Heart right ventricle (tissue), 16 donors: ENCODE measurements at places on chromosomes 11 and 22. TPM values are rescaled to one million over a fixed set of nuclear protein-coding genes. Genes with fewer than 3 reads are reported as not detected.
A peak's percentile ranks its signal among the peaks of the same experiment; 100 is the strongest.

The OR8D1 gene
- total RNA-seq = not detected

DNA sequence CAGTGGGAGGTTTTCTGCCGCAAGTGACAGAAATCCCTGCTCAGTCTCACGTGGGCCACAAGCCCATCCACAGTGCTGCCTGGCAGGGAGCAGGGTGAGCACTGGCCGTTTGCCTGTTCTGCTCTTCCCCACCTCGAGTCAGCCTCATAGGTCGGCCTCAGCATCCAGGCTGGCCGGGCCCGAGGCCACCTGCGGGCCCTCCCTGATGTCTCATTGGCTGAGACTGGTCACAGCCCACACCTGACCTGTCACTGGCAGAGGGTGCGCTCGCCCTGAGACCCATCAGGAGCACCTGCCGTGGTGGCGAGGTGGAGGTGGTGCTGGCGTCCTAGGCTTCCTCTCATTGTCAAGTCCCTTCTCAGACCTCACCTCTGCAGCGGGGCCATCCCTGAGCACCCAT, 72.1 kb downstream of the ELFN2 start:
- H3K27ac ChIP-seq = no peak overlapping the region
- H3K27me3 ChIP-seq = peaks cover 55% of the 10 kb centered on the region
- DNase-seq = no peak
- H3K36me3 ChIP-seq = no peaks in the 10 kb centered on the region
- no peaks in the 10 kb centered on the region for H3K4me1 ChIP-seq
- H3K4me3 ChIP-seq = no peak overlapping the region

GRCh38 chr11:67278135-67278938, 10.8 kb upstream of the ANKRD13D start:
- peaks cover 30% of the 10 kb centered on the region for H3K36me3 ChIP-seq
- H3K27me3 ChIP-seq = no peaks in the 10 kb centered on the region
- H3K4me1 ChIP-seq = peaks cover 55% of the 10 kb centered on the region
- H3K27ac ChIP-seq = peak overlapping the region; percentile 87
- DNase-seq = no peak
- H3K4me3 ChIP-seq = no peak overlapping the region

The OR52E8 gene
- total RNA-seq = not detected

DNA sequence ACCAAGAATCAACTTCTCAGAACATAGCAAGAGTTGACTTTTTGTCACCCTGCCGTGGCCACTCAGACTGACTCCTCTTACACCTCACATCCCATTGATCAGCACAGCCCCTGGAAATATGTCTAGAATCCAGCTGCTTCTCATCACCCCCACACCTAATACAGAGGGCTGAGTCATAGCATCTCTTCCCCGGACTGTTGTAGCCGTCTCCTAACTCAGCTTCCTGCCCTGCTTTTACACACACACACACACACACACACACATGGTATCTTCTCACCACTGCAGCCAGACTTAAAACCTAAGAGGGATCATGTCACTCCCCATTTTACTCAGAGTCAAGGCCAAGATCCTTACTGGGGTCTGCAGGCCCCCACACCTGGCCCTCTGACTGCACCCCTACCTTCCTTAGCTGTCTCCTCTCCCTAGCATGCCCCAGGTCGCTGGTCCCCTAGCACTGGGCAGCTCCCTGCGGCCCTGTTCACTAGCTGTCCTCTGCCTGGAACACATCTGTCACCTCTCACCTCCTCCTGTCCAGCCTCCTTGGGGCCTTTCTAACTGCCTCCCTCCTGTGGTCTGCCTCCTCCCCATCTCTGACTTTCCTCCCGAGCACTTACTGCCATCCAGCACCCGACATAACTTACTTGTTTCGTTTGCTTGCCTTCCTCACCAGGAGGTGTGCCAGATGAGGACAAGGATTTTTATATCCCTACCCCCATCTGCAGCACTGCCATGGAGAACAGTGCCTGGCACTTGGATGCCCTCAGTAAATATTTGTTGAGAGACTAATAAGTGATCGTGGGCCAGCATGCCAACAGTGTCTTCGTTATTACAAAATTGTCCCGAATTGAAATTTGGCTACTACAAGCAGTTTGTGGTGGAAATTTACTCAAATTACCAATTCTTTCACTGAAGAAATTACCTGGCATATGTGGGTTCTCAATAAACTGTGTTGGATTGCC, 61.9 kb downstream of the BMAL1 start:
- H3K27ac ChIP-seq = no peak overlapping the region
- DNase-seq = no peak

GRCh38 chr11:61927501-61927900, 10.1 kb upstream of the RAB3IL1 start:
- no peak for DNase-seq
- no peaks in the 10 kb centered on the region for H3K27me3 ChIP-seq
- H3K27ac ChIP-seq = no peak overlapping the region
- H3K4me3 ChIP-seq = no peak overlapping the region
- no peaks in the 10 kb centered on the region for H3K36me3 ChIP-seq
- peaks cover 20% of the 10 kb centered on the region for H3K4me1 ChIP-seq

- DNase-seq = no peak
- no peak overlapping the region for H3K27ac ChIP-seq
- no peak overlapping the region for H3K4me3 ChIP-seq
- no peaks in the 10 kb centered on the region for H3K27me3 ChIP-seq
- no peaks in the 10 kb centered on the region for H3K4me1 ChIP-seq
- H3K36me3 ChIP-seq = no peaks in the 10 kb centered on the region
Observed at GRCh38 chr22:27930331-27931060, 11.4 kb upstream of the PITPNB start.

GRCh38 chr22:38949889-38950405, 7.5 kb upstream of the APOBEC3A start:
- H3K27me3 ChIP-seq = no peaks in the 10 kb centered on the region
- no peaks in the 10 kb centered on the region for H3K36me3 ChIP-seq
- no peak overlapping the region for H3K4me3 ChIP-seq
- no peaks in the 10 kb centered on the region for H3K4me1 ChIP-seq
- no peak for DNase-seq

The SLC17A6 gene
- not detected for total RNA-seq

The FOSL1 gene
- 3.9 TPM for total RNA-seq

DNA sequence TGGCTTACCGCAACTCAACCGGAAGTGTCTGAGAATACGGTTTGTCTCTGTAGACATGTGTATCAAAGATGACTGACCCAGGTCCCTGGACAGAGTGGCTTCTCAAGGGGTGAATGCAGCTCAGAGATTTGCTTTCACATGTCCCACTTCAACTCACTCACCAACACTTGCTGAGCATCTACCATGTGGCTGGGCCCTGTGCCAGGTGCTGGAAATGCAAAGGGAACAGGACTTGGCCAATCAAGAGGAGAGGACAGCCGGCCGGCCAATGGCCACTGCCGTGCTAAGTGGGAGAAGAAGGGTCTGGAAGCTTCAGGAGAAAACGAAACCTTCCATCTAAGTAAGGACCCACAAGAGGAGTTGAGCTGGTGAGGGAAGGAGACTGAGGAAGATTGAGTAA, 151.3 kb downstream of the CEP164 start:
- H3K36me3 ChIP-seq = no peaks in the 10 kb centered on the region
- no peak for DNase-seq
- H3K27me3 ChIP-seq = no peaks in the 10 kb centered on the region
- H3K4me3 ChIP-seq = no peak overlapping the region
- no peak overlapping the region for H3K27ac ChIP-seq
- no peaks in the 10 kb centered on the region for H3K4me1 ChIP-seq

- peak; percentile 83 for DNase-seq
- peak overlapping the region; percentile 21 for H3K4me3 ChIP-seq
- H3K36me3 ChIP-seq = no peaks in the 10 kb centered on the region
- H3K4me1 ChIP-seq = peaks cover 23% of the 10 kb centered on the region
- peak overlapping the region; percentile 94 for H3K27ac ChIP-seq
Observed at GRCh38 chr22:38452373-38453065, 2.5 kb downstream of the KCNJ4 start.

GRCh38 chr22:36870250-36870649, 9.4 kb downstream of the NCF4 start:
- no peaks in the 10 kb centered on the region for H3K36me3 ChIP-seq
- no peak overlapping the region for H3K4me3 ChIP-seq
- no peak for DNase-seq
- H3K27me3 ChIP-seq = peaks cover 11% of the 10 kb centered on the region

The DNAJB7 gene
- not detected for total RNA-seq

- H3K36me3 ChIP-seq = no peaks in the 10 kb centered on the region
- DNase-seq = no peak
- H3K27ac ChIP-seq = no peak overlapping the region
- no peaks in the 10 kb centered on the region for H3K4me1 ChIP-seq
Observed at GRCh38 chr11:119982517-119983239, 155.2 kb downstream of the TRIM29 start.

The DDIAS gene
- 0.13 TPM for total RNA-seq
